ENCODE measurements at places on chromosomes 5 and 9.
A peak's percentile ranks its signal among the peaks of the same experiment; 100 is the strongest.

DNA sequence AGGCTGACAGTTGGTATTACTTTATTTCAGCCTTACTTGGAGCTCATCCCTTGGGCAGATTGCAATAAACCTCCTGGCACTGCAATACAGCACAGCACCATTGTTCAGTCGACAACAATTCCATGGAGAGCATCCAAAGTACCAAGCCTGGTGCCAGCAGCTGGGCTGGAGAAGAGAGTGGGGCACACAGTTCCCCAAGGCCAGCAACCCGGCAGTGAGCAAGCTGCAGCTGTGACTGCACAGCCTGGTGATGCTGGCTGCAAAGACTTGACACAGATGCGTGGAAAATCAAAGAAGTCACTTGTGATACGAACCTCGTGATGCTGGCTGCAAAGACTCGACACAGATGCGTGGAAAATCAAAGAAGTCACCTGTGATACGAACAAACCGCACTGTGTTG, 125.4 kb downstream of the ATPSCKMT start:
- DNase-seq = no peak

- DNase-seq = no peak
These were observed 196.4 kb downstream of the SEMA6A start for GRCh38 chr5:116378007-116378776.

- DNase-seq = no peak
These were observed 9.5 kb downstream of the FBXO10 start for GRCh38 chr9:37566716-37567115.

DNA sequence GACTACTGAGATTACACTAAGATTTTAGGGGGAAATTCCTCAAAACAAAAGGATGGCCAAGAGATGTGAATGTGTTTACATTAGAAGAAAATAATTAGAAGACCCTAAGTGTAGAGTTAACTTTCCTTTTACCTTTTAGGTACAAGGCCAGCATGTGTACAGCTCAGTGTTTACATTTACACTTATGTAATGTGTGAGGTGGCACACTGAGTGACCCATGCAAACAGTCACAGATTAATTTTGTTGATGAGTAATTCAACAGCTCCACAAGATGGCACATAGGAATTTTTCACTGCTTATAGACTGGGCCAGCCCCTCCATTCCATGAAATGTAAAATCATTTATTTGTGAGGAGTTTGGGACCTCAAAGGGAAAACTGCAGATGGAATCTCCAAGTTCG, 90.1 kb upstream of the SLC12A2 start:
- DNase-seq = no peak

DNA sequence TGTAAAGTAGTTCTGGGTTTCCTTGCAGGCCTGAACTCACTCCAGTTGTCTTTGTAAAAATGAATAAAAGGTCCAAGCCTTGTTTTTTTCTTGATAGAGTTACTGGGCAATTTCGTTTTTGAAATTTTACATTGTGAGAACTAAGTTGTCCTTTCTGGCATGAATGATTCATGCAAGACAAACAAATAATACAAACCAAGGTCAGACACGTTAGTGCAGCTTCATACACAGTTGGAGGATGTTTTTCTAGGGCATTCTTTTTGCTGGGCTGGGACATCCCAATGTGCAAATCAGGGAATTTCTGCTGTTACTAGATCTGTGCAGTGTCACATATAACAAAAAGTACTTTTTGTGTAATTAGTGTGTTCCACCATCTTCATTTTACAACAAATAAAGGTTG, 96.0 kb downstream of the MEGF10 start:
- no peak for DNase-seq

DNA sequence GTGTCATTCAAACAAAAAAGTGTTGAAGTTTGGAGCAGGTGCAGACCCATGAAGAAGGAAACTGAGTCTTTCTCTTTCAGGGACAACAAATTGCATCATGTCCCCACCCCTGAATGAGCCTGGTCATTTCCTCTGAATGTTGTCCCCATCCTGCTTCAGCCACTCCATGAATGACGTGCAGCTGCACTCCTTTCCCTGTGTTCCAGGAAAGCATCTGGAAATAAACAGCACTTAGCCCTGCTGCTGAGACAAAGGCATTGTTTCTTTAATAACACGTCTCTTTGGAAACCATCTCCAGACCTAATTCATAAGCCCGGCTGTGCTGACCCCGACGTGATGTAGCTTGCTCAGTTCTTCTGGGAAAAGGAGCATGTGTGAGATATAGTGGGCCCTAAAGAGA, 682.3 kb downstream of the BRINP1 start:
- no peak for DNase-seq

- no peak for DNase-seq
These were observed 153.1 kb downstream of the CCDC192 start for GRCh38 chr5:127856292-127856691.

DNA sequence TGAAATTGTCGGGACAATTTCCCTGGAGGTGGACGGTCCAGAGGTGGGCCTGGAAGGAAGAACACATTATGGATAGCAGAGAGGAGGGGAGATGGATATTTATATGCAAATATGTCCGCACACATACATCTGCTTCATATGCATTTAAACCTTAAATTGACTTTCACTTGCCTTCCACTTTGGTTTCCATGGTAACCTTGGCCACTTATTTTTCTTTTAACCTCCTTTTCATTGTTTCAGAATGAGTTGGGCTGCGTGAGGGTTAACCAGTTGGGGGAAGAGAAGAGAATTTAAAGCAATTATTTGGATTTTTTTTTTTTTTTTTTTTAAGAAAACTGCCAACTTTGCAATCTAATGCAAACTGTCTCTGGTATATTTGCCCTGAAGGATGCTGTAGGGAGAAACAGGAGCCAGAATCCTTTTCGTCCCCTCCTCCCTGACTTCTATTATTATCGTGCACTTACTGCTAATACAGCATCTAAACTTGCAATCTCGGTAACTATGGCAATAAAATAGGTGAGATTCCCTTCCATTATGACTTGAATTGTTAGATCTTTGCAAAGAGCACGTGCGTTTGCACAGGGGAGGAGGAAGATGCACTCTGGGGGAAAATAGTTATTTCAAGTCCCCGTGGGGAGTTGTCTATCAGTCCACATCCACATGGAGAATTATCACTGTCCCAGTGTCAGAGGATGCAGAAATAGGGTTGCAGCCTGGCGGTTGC, 35.6 kb downstream of the TLR4 start:
- DNase-seq = no peak

DNA sequence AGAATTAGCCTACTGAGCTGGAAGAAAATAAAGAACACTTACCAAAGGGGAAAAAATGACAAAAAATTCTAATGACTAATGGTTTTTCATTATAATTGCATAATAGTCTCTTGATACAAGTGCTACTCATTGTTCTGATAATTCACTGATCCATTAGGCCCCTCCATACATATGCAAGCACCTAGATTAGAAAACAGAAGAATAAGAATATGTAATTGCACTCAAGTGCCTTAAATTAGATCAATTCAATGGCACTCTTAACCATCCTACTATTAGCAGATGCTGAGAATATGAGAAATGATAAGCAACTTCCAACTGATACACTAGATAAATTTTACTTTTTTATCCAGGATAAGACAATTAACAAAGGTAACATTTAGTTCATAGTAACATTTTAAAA, 440.9 kb upstream of the C9orf72 start:
- DNase-seq = no peak

DNA sequence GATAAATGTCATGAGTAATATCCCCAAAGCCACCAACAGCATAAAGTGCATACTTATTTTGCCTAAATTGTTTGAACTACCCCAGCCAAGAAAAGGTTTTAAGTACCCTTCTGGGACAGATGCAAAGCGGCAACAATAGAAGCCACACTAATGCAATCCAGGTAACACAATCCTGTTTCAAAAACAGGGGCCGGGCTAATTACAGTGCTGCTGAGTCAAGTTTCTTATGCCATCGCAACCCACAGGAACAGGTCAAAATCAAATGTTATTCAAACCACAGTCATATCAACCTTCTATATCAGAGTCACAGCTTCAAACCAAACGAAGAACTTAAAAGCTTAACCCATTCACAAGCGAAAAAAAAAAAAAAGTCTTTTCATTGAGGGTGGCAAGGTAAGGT, 28.3 kb downstream of the EBF1 start:
- DNase-seq = no peak

- no peak for DNase-seq
These were observed 113.2 kb downstream of the TLE4 start for GRCh38 chr9:79684711-79685575.

- no peak for DNase-seq
These were observed 149.0 kb upstream of the FTMT start for GRCh38 chr5:121702682-121703081.

DNA sequence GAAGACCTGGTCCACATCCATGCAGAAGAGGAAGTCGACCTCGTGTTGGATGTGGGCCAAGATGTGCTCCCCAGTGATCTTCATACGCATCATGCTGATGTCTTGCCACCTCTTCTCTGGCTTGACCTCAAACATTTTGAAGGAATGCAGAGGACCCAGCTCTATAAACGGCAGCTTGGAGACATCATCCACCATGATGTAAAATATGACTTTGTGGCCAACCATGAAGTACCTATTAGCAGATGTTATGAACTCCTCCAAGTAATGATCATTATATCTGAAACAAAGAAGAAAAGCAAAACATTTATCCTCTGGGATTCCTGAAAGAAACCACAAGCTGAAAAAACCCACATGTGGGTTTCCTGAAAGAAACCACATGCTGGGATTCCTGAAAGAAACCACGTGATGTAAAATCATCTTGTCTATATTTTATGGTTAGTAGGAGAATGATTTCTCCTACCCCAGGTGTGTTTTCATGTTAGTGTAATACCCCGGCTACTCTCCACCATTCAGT, 52.3 kb downstream of the GGTA1 start:
- DNase-seq = peak; percentile 18

All from suppressor macrophage (primary cell).